Neural cell (in vitro differentiated cells): ENCODE measurements at places on chromosomes 2 and 18. TPM values are rescaled to one million over a fixed set of nuclear protein-coding genes. Genes with fewer than 3 reads are reported as not detected.

RGPD4 gene
- 0.26 TPM in 1 of 2 replicates, not detected in the other for polyA plus RNA-seq

CRYGC gene
- polyA plus RNA-seq: not detected in 2 replicates

ANKRD30B gene
- not detected in 2 replicates for polyA plus RNA-seq

CRYBA2 gene
- polyA plus RNA-seq: not detected in 2 replicates

COL4A3 gene
- 0.08 and 0.10 TPM in 2 replicates for polyA plus RNA-seq
